ENCODE measurements at places on chromosomes 16 and 17.

GRCh38 chr16:28062847-28063521 lies 530 bp downstream of the GSG1L start:
- DNase-seq: no peak
- peaks cover 40% of the 10 kb centered on the region for H3K27me3 ChIP-seq

DNA sequence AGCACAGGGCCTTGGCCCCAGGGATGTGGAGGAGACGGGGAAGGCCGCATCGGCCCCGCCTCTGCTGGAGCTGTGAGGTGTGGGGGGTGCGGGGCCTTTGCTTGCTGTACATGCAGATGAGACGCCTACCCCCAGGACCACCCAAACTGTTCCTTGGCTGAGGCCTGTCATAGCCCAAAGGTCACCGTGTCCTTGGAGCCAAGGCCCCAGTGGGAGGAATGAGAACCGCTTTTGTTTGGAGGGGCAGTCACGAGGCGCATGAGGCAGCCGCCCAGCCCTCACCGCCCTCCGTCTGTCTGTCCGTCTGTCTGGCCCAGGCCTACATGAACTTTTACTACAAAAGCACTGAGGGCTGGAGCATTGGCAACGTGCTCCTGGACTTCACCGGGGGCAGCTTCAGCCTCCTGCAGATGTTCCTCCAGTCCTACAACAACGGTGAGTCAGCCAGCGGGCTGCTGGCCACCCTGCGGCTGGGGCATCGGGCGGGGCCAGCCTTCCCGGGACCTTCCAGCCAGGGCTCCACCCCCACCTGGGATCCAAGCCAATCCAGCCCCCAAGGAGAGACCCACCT lies 8.8 kb downstream of the TAX1BP3 start:
- peaks cover 15% of the 10 kb centered on the region for H3K4me1 ChIP-seq
- no peaks in the 10 kb centered on the region for H3K27me3 ChIP-seq
- H3K27ac ChIP-seq: peak overlapping the region; percentile 53
- no peak for DNase-seq
- peaks cover 61% of the 10 kb centered on the region for H3K36me3 ChIP-seq

DNA sequence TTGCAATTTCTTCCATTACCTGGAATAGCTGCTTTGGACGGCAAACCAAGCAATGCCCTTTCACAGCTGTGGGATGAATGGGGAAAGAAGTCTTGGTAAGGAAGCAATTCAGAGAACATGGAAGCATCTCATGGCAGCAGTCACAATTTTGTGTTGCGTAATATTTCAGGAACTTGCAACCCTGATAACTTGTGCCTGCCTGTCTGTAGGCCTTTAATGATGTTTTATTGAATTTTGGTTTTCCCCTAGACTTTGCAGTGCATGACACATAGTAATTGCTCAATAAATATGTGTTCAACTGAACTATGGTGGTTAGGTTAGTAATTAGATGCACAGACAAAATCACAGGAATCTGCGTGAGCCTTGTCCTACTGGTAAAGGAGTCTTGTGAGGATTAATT lies 439.5 kb downstream of the WWOX start:
- no peaks in the 10 kb centered on the region for H3K4me1 ChIP-seq
- DNase-seq: no peak
- H3K36me3 ChIP-seq: no peaks in the 10 kb centered on the region
- no peaks in the 10 kb centered on the region for H3K27me3 ChIP-seq
- H3K27ac ChIP-seq: no peak overlapping the region

GRCh38 chr16:16048904-16049582 lies 99.6 kb downstream of the ABCC1 start:
- no peaks in the 10 kb centered on the region for H3K27me3 ChIP-seq
- no peak overlapping the region for H3K27ac ChIP-seq
- no peak for DNase-seq
- peaks cover 96% of the 10 kb centered on the region for H3K36me3 ChIP-seq

- H3K4me3 ChIP-seq: no peak overlapping the region
- H3K4me1 ChIP-seq: peaks cover 12% of the 10 kb centered on the region
- H3K27ac ChIP-seq: no peak overlapping the region
Observed at GRCh38 chr17:15270628-15271381, 5.7 kb upstream of the PMP22 start.

GRCh38 chr16:49634235-49635008 lies 221.5 kb downstream of the ZNF423 start:
- peaks cover 10% of the 10 kb centered on the region for H3K4me1 ChIP-seq
- peaks cover 11% of the 10 kb centered on the region for H3K36me3 ChIP-seq
- H3K27ac ChIP-seq: no peak overlapping the region
- no peak for DNase-seq
- no peak overlapping the region for H3K4me3 ChIP-seq
- no peaks in the 10 kb centered on the region for H3K27me3 ChIP-seq

DNA sequence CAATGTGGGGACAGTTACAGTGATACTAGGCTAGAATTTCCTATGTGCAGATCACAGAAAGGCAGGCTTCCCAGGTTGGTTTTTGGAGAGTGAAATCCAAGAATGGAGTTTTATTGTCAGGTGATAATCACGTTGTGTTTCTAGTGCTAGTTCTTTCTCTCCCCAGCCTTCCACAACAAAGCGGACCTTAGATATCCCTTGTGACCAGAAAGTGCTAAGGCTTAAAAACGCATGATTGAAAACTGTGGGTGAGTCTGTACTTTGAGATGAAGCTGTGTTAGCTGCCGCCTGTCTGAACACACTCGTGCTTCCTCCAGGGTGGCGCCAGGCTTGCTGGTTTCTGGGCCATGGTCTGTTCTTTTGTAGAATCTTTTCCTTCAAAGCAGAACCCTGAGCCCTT lies 52.1 kb downstream of the BANP start:
- no peaks in the 10 kb centered on the region for H3K4me1 ChIP-seq
- H3K27me3 ChIP-seq: no peaks in the 10 kb centered on the region
- peaks cover 32% of the 10 kb centered on the region for H3K36me3 ChIP-seq
- no peak overlapping the region for H3K27ac ChIP-seq
- no peak overlapping the region for H3K4me3 ChIP-seq

- H3K27me3 ChIP-seq: no peaks in the 10 kb centered on the region
- H3K4me1 ChIP-seq: no peaks in the 10 kb centered on the region
- DNase-seq: no peak
- no peaks in the 10 kb centered on the region for H3K36me3 ChIP-seq
Observed at GRCh38 chr16:83366228-83366627, 441.6 kb upstream of the HSBP1 start.

DNA sequence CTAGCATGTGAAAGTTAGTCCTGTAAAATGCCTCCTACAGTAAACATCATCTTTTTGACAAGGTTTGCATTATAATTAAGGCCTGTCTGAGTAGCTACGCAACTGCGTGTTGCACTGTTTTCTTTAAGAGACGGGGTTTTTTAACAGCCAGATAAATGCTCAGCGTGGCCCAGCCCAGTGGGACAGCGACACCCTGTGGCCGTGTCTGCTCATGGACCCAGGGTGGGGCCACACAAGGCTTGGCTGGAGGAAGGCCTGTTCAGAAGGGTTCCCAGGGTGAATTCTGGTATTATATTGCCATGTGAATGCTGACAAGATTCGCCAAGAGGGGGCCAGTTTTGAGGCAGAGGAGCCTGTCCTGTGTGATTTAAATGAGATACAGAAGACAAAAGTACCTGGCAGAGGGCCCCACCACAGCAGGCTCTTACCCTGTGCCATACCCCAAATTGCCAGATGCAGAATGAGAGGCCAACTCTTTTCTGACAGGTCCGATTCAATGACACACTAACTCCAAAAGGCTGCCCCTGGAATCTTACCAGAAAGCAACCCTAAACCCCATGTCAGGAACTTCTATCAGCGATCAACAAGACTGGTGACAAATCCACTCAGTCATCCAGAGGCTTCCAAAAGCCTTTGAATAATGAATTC lies 65.9 kb upstream of the IRX6 start:
- no peaks in the 10 kb centered on the region for H3K4me1 ChIP-seq
- H3K27ac ChIP-seq: no peak overlapping the region
- H3K27me3 ChIP-seq: no peaks in the 10 kb centered on the region
- no peaks in the 10 kb centered on the region for H3K36me3 ChIP-seq
- DNase-seq: peak; percentile 71

DNA sequence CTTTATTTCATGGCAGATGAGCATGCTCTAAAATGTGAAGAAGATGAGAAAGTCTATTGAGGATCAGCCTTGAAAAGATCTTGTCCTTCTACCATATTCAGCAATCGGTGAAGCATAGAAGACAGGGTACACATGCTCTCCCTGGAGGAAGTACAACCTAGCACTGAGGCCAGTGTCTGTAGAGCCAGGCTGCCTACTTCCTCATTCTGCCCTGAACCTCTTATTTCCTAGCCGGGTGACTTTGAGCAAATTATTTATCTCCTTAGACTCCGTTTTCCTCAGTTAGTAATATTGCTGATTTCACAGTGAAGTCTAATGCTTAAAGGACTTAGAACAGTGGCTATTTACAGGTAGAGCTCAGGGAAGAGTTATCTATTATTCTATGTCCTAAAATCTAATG lies 58.4 kb downstream of the TMEM100 start:
- H3K36me3 ChIP-seq: no peaks in the 10 kb centered on the region
- H3K4me3 ChIP-seq: no peak overlapping the region
- DNase-seq: no peak
- no peak overlapping the region for H3K27ac ChIP-seq
- peaks cover 24% of the 10 kb centered on the region for H3K4me1 ChIP-seq
- no peaks in the 10 kb centered on the region for H3K27me3 ChIP-seq

- no peak overlapping the region for H3K4me3 ChIP-seq
- peak; percentile 56 for DNase-seq
- H3K27me3 ChIP-seq: no peaks in the 10 kb centered on the region
- peaks cover 24% of the 10 kb centered on the region for H3K4me1 ChIP-seq
Observed at GRCh38 chr17:46940692-46941404, 17.9 kb downstream of the GOSR2 start.

DNA sequence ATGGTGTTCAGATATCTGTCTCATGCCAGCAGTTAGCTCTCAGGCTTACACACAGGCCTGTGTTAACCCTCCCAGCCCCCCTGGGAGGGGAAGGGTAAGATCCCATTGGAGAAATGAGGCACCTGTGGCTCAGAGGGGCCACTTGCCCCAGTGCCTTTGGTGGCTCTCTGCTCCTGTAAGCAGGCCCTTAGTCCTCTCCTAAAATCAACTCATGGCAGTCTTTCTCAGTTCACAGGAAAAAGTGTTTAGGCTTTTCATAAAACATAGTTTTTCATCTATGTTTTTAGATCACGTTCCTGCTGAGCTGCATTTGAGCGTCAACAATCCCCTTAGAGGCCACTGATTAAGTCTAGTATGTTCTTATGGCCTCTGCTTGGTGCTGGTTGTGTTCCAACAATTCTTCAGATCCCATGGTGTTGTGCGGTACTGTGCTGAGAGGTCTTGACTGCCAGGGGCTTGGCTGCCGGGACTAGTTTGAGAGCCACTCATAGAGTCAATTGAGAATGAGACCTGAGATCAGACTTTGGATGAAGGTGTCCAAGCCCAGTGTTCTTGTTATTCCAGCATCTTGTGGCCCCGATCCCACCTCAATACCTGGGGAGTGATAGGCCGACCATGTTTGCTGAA lies 10.6 kb downstream of the TAOK2 start:
- no peak overlapping the region for H3K4me3 ChIP-seq
- H3K27ac ChIP-seq: peak overlapping the region; percentile 44
- peaks cover 35% of the 10 kb centered on the region for H3K4me1 ChIP-seq

GRCh38 chr17:3738562-3739295 lies 15.0 kb downstream of the HASPIN start:
- peak overlapping the region; percentile 56 for H3K27ac ChIP-seq
- H3K4me1 ChIP-seq: peaks cover 15% of the 10 kb centered on the region
- peak; percentile 72 for DNase-seq

Data from lower lobe of right lung (tissue), 2 donors.